Activated CD4-positive, alpha-beta memory T cell treated with anti-CD3 and anti-CD28 coated beads for 36 hours (primary cell): ENCODE measurements at places on chromosomes 13 and 19. TPM values are rescaled to one million over a fixed set of nuclear protein-coding genes. Genes with fewer than 3 reads are reported as not detected.

Gene RASL11A
- 4.8 TPM for total RNA-seq

DNA sequence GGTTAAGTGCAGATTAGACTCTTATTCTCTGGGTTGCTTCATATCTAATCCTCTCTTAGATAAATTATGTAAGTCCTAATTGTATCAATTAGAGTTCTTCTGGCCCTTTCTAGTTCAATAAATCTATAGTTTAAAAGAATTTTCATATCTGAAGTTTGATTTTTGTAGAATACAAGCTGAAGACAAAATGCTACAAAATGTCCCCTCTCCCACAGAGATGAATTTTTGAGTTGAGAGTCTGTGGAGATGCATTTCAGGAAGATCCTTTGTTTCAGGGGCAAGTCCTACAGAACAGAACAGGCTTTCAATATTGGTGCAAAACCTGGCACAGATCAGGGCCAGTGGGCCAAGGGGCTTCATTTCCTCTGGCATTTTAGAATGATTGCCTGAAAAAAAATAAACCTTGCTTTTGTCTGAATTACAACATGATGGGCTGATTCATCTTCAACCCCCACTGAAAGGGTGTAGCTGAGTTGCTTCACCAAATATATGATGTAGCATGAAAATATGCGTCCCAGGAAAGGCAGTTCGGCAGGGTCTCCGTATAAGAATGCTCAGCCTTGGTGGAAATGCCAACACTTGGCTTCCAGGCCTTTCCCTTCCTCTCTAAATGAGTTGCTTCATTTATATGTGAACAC, 6.4 kb upstream of the IPO5 start:
- DNase-seq = no peak

DNA sequence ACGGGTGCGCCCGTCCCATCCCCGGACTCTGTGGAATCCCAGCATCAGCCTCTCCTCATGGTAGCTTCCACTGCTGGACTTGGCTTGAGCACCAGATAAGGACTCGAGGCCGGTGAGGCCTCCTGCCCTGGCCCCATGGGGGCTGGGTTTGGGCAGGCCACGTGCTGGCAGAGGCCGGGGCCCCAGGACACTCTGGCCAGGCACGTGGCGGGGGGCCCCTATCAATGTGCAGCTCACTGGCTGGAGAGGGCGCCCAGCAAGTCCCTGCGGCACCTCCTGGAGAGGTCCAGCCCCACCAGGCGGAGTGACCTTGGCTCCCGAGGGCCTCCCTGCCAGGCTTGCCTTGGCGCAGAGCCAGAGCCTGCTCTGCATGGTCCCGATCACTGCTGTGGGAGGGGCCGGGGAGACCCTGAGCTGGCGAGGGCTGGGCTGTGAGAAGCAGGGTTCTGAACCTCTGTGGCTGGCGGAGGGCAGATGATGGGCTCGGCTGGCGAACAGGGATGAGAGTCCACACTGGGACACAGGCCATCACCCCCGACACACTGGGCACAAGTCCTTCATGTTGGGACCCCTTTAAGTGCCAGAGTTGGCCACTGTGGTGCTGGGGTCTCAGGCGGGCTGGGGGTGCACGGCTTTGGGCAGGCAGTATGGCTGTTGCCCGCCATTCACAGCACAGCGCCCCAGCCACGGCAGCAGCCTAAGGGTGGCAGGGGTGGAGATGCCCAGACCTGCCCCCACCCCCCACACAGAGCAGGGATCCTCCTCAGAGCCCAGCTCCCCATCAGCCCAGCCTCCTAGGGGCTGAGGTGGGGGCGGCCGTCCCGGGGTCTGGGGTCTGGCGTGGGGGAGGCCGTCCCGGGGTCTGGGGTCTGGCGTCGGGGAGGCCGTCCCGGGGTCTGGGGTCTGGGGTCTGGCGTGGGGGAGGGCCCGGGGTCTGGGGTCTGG, 19.1 kb downstream of the CEBPG start:
- DNase-seq = no peak

- no peak for DNase-seq
Measured at GRCh38 chr13:89584058-89584620, 1763.3 kb upstream of the MIR17HG start.

DNA sequence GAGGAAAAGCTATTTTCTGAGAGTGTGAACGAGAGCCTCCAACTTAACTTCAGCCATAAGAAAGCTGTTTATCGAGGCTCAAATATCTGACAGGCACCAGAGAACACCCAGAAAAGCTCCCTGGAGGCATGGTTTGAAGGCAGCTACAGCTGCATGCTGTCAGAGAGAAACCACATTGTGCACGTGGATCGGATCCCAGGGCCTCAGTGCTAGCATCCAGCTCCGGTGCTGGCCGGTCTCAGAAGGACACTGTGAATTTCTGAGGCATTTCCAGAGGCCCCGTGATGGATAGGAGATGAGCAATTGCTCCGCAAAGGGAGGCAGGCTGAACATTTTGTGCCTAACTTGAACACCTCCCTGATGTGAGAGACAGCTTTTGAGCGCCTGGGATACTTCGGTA, 315.7 kb downstream of the FGF9 start:
- no peak for DNase-seq
